ENCODE measurements at places on chromosomes 5 and 9.

GRCh38 chr5:154059039-154059430 lies 20.3 kb downstream of the MFAP3 start:
- no peak for DNase-seq

- DNase-seq = no peak
Measured at GRCh38 chr9:114225561-114226212, 70.3 kb downstream of the COL27A1 start.

GRCh38 chr5:15887093-15887492 lies 292.5 kb downstream of the MARCHF11 start:
- DNase-seq = no peak

DNA sequence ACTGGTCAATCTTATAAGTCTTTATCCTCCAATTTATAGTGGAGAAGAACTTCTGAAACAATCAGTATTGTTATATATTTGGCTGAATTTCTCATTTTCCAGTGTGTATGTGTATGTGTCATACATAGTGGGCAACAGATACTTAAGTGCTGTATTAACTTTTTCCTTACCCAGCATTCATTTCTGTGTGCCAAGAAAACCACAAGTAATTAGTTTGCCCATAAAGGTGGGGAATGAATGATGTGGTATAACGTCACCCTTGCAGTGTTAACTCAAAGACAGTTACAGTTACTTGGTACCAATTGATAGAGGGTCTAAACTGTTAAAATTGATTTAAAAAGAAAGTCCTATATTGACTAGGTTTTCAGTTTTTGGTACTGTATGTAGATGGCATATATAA lies 2.0 kb downstream of the OGN start:
- DNase-seq = no peak

DNA sequence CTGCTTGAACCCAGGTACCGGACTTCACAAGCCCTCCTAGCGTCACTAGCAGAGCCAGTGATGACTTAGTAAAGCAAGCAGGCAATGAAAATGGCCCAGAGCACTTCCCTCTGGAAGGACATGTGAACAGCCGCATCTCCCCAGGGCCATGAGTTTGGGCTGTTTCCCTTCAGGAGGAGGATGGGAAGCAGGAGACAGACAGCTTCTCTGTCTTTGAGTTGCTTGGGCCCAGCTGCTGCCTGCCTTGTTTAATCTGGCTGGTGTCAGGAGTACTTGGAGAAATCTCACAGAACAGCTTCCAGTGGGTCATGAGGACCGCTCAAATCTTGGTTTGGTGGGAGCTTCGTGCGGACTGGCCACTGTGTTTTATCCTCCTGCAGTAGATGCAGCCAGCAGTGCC lies 25.4 kb upstream of the WWC1 start:
- no peak for DNase-seq

- DNase-seq = no peak
Measured at GRCh38 chr9:90600029-90600428, 42.6 kb downstream of the DIRAS2 start.

DNA sequence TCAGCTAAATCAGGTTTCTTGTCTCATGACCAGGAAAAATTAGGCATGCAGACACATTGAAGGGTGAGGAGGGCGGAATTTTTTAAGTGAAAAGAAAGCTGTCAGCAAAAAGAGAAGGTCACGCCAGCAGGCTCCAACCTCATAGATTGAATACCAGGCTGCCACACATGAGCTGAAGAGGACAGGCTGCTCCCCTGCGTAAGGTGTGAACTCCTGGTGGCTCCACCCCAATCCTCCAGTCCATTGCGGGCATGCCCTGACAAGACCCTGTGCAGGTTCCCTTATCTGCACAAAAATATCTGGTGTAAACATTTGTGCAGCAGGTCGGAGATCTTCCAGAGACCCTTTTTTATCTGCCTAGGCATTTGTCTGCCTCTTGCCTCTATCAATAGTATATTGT lies 22.9 kb upstream of the TEX10 start:
- no peak for DNase-seq

DNA sequence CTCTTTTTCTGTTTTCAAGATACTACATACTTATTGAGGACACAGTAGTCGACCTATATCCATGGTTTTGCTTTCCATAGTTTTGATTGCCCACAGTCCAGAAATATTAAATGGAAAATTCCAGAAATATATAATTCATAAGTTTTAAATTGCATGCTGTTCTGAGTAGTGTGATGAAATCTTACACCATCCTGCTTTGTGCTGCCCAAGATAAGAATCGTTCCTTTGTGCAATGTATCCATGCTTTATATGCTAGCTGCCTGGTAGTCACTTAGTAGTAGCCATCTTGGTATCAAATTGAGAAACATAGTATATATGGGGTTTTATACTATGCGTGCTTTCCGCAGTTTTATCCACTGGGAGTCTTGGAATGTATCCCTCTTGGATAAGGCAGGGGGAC lies 59.0 kb downstream of the CWC27 start:
- DNase-seq = no peak

DNA sequence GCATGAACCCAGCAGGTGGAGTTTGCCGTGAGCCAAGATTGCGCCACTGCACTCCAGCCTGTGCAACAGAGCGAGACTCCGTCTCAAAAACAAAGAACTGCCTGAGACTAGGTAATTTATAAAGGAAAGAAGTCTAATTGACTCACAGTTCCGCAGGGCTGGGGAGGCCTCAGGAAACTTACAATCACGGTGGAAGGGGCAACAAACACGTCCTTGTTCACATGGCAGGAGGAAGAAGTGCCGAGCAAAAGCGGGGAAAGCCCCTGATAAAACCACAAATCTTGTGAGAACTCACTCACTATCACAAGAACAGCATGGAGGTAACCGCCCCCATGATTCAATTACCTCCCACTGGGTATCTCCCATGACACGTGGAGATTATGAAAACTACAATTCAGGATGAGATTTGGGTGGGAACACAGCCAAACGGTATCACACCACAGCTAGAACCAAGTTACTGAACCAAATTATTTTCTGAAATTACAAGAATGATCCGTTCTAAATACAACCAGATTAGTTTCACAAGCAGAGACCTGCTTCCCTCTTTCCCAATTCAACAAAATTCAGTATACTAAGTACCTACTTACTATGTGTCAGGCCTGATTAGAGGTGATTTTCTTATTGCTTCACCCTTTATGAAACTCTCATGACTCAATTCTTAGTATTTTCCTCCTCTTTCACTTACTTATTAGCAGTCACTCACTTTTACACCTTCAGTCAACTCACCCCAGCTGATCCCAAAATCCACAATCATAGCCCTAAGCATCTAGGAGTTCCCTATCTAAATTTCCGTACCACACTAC lies 8.4 kb downstream of the UBTD2 start:
- DNase-seq = no peak

Measured in NCI-H446 (cell line).